ENCODE measurements at places on chromosomes 4 and X. TPM values are rescaled to one million over a fixed set of nuclear protein-coding genes. Genes with fewer than 3 reads are reported as not detected.
A peak's percentile ranks its signal among the peaks of the same experiment; 100 is the strongest.

- DNase-seq: no peak
Measured at GRCh38 chr4:97330917-97331316, 812.4 kb downstream of the STPG2 start.

- no peak for DNase-seq
Measured at GRCh38 chr4:111228396-111228795, 605.5 kb upstream of the PITX2 start.

- no peak for DNase-seq
Measured at GRCh38 chr4:4870576-4871241, 11.2 kb downstream of the MSX1 start.

DNA sequence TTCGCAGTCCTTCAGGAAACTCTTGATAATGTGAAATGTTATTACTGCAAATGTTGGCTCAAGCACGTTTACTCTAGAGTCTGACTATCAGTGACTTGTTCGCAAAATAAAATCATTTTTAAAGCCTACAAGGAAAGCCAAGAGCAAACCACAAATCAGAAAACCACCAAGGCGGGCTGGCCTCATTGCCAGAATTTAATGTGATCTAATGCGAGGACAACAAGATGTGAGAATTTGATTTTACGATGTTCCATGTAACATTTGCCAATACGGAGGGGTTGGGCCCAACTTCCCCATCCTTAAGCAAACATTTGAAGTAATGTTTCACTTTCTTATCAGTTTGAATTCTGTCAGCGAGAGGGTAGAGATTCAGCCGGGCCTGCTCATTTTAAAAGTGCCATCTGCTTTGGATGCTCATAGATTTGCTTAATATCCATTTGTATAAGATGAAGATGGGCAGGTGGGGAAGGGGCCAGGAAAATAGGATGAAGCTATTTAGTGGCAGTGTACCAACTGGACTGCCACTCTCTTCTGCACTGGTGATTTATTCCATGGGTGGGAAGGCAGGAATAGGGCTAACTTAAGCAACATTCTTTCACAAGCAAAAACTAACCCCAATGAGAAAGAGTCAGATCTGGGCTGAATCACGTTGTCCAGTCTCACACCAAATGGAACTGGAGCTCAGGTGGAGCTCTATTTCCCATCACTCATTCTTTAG lies 225.3 kb downstream of the ANAPC10 start:
- peak; percentile 19 for DNase-seq

DNA sequence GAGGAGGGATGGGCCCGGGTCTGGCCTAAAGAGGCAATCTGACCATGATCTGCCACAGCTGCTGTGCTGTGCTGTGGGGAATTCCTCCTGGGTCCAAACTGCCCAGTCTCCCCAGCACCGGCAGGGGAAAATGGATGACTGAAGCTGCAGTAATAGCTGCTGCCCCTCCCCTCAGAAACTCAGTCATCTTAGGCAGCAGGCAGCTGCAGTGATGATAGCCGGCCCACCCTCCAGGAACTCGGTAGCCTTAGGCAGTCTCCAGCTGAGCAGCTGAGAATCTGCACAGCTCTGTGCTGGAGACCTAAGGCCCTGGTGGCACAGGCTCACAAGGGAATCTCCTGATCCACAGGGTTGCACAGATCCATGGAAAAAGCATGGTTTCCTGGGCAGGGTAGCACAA lies 113.4 kb upstream of the USP38 start:
- DNase-seq: no peak

GRCh38 chrX:129932821-129933321 lies 26.9 kb downstream of the UTP14A start:
- DNase-seq: peak; percentile 28

- no peak for DNase-seq
Measured at GRCh38 chrX:28205126-28205525, 223.9 kb upstream of the DCAF8L1 start.

GRCh38 chrX:150226223-150226965 lies 136.7 kb upstream of the MAMLD1 start:
- DNase-seq: no peak

GRCh38 chr4:162139412-162139811 lies 24.4 kb downstream of the FSTL5 start:
- DNase-seq: no peak

GRCh38 chr4:67634741-67635140 lies 66.2 kb downstream of the UBA6 start:
- DNase-seq: no peak

- DNase-seq: no peak
Measured at GRCh38 chrX:24026432-24026831, 554 bp downstream of the KLHL15 start.

DNA sequence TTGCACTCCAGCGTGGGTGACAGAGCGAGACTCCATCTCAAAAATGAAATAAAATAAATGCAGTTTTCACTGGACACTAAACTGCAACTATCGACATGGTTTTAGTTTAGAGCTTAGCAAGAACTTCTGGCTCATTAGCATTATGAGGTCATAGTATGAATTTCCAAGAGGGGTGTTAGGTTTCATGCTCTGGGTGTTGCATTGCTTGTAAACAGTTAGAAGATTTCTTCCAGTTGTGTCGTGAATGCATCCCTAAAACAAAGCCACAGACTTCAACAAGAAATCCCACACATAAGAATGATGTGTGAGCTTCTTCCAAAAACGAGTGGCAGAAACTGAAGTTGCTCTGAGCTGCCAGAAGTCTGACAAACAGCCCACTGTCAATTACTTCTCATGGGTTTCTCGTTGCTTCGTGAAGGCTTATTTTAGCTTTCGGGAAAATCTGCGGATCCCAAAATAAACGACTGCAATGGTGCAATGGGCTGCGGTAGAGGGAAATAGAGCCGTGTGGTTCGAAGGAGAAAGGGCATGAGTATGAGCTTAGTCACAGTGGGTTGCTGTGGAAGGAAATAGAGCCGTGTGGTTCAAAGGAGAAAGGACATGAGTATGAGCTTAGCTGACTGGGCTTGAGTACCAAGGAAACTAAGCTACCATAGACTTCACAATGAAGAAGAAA lies 354.9 kb downstream of the DHRSX start:
- DNase-seq: no peak

DNA sequence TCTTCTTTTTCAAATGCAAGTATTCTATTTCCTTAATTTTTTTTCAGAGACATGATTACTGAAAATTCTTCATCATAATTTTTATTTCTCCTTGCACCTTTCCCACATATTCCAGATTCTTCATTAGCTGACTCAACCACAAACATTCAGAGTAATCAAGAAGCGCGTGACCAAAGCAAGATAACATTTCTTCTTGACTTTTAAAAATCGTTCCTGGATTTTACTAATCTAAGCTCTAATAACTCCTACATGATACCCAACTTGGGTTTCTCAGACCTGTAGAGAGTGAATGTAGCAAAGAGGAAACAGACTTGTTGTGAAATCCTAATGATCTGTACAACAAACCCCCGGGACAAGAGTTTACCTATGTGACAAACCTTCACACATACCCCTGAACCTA lies 615.0 kb downstream of the TMA16 start:
- DNase-seq: no peak

DNA sequence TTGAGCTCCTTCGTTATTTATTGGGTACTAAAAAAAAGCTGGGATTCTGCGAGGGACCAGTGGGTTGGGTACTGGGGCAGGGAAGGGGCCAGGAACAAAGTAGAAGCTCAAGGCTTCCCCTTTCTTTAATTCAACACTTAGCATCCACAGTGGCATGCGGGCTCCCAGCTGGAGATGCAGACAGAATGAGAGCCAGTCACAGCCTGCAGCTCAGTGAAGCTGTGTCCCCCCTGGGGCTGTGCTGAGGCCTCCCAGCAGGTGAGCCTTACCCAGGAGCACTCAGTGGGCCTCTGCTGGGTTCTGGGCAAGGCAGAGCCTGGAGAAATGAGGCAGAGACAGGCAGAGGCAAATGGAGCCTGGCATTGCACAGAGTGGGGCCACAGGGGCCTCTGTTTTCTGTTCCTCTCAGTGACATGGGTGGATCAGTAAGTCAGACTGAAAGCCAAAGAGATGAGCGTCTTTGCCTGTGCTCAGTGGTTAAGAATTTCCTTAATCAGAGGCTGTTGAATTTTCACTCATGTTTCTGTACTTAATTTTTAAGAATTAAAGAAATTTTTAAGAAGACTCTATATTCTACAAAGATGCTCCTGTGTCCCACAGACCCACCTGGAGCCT lies 181.4 kb upstream of the RBPJ start:
- DNase-seq: no peak

- DNase-seq: no peak
Measured at GRCh38 chr4:52824603-52825459, 37.3 kb upstream of the RASL11B start.

- DNase-seq: no peak
Measured at GRCh38 chrX:97123001-97123400, 239.3 kb downstream of the RPA4 start.

- DNase-seq: no peak
Measured at GRCh38 chr4:67037504-67038227, 507.6 kb downstream of the CENPC start.

GRCh38 chrX:149540621-149541520 lies at the start of gene EOLA1:
Gene EOLA1 (plus strand): TSS chrX:149541012. CDS start chrX:149545631, 4,619 bp downstream.
- DNase-seq: peak; percentile 94

DNA sequence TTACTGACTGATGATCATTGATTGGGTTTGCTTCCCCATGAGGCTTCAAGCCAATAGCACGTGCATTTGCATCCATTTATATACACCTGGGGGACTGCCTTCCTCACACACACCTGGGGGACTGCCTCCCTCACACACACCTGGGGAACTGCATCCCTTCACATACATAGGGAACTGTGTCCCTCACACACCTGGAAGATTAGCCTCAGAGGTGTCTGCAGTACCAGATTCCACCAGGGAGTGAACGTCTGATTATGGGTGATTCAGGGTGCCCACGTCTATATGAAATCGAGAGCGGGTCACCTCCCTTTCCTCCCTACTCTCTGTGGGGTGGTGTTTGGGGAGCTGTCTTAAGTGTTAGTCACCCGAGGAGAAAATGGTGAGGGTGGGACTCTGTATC lies 16.9 kb downstream of the CD99 start:
- DNase-seq: no peak

POU4F2 gene
- total RNA-seq: 0.93 TPM

TRIML2 gene
- 5.8 TPM for total RNA-seq

WDR17 gene
- total RNA-seq: 10.2 TPM

DACH2 gene
- total RNA-seq: 0.55 TPM

SSX2B gene
- total RNA-seq: 37.5 TPM

CFAP99 gene
- total RNA-seq: 30.5 TPM

CENPU gene
- total RNA-seq: 117 TPM

CLDN22 gene
- total RNA-seq: not detected

Data from testis (tissue), 5 donors.